ENCODE measurements at places on chromosomes 5 and 9. TPM values are rescaled to one million over a fixed set of nuclear protein-coding genes. Genes with fewer than 3 reads are reported as not detected.
A peak's percentile ranks its signal among the peaks of the same experiment; 100 is the strongest.

GRCh38 chr5:159819591-159820411, 96.5 kb upstream of the ADRA1B start:
- H3K4me3 ChIP-seq = no peak overlapping the region
- H3K27me3 ChIP-seq = peaks cover 9% of the 10 kb centered on the region
- no peak for DNase-seq
- no peaks in the 10 kb centered on the region for H3K36me3 ChIP-seq

- DNase-seq = no peak
- no peak overlapping the region for H3K27ac ChIP-seq
- peaks cover 12% of the 10 kb centered on the region for H3K4me1 ChIP-seq
- no peaks in the 10 kb centered on the region for H3K27me3 ChIP-seq
- no peak overlapping the region for H3K4me3 ChIP-seq
Measured at GRCh38 chr9:79731171-79731890, 159.6 kb downstream of the TLE4 start.

GRCh38 chr9:120579139-120580050, 572 bp downstream of the CDK5RAP2 start:
- H3K4me1 ChIP-seq = peaks cover 41% of the 10 kb centered on the region
- H3K36me3 ChIP-seq = peaks cover 29% of the 10 kb centered on the region
- H3K27ac ChIP-seq = peak overlapping the region; percentile 93
- no peak for DNase-seq
- peak overlapping the region; percentile 97 for H3K4me3 ChIP-seq
- no peaks in the 10 kb centered on the region for H3K27me3 ChIP-seq

DNA sequence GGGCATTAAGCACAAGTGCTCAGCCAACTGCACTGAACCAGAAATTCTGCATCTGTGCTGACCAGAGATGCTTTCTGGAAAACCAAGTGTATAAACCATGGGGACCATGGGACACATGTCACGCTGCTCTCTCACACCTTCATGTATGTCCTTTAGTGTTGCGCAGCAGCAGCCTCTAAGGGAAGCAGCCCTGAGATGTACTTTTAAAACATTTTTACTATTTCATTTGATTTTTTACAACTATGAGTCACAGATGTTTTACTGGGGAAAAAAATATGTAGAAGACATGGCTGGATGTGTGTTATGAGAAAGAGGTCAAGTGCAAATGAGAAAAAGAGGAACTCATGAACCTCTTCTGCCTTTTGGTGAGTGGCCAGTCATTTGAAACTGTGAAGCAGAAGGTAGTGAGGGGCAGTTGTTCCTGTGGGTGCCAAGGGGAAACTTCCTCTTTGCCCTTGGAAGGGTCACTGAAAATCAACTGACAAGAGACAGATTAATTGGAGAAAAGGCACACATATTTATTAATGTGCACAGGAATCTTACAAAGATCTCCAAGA, 31.4 kb upstream of the SYK start:
- peaks cover 4% of the 10 kb centered on the region for H3K27me3 ChIP-seq
- H3K4me1 ChIP-seq = no peaks in the 10 kb centered on the region
- H3K27ac ChIP-seq = no peak overlapping the region
- no peak overlapping the region for H3K4me3 ChIP-seq
- DNase-seq = no peak
- no peaks in the 10 kb centered on the region for H3K36me3 ChIP-seq

GRCh38 chr5:179978792-179979191, 71.1 kb upstream of the TBC1D9B start:
- H3K36me3 ChIP-seq = no peaks in the 10 kb centered on the region
- DNase-seq = no peak
- H3K4me3 ChIP-seq = no peak overlapping the region
- H3K27me3 ChIP-seq = no peaks in the 10 kb centered on the region
- no peaks in the 10 kb centered on the region for H3K4me1 ChIP-seq
- no peak overlapping the region for H3K27ac ChIP-seq

GRCh38 chr5:118095115-118095514, 893.2 kb downstream of the DTWD2 start:
- DNase-seq = no peak
- no peaks in the 10 kb centered on the region for H3K4me1 ChIP-seq
- H3K36me3 ChIP-seq = no peaks in the 10 kb centered on the region
- no peak overlapping the region for H3K4me3 ChIP-seq
- H3K27ac ChIP-seq = no peak overlapping the region

ZFP2 gene
- total RNA-seq = 0.18 TPM

Data from activated T-helper 2 cell treated with anti-CD3 and anti-CD28 coated beads, Interferon-gamma antibody, Interleukin-2, Interleukin-4, amounts not matched to agents 10 μg/mL and 5 μg/mL and 100 μg/mL, durations not matched to agents 14 hours and 24 hours and 36 hours (primary cell).